IMR-90 (cell line): ENCODE measurements at places on chromosomes 16 and 17. TPM values are rescaled to one million over a fixed set of nuclear protein-coding genes. Genes with fewer than 3 reads are reported as not detected.

MT1F gene
- not detected in 2 replicates for total RNA-seq

DCAF7 gene
- total RNA-seq = 31.4 and 40.9 TPM in 2 replicates

EME2 gene
- 1.3 and 1.4 TPM in 2 replicates for total RNA-seq

OR3A2 gene
- not detected in 2 replicates for total RNA-seq

GGA2 gene
- total RNA-seq = 16.5 and 23.9 TPM in 2 replicates

MYH13 gene
- not detected in 2 replicates for total RNA-seq

ELMO3 gene
- 0.28 and 0.36 TPM in 2 replicates for total RNA-seq
